ENCODE measurements at places on chromosomes 12 and 14.

DNA sequence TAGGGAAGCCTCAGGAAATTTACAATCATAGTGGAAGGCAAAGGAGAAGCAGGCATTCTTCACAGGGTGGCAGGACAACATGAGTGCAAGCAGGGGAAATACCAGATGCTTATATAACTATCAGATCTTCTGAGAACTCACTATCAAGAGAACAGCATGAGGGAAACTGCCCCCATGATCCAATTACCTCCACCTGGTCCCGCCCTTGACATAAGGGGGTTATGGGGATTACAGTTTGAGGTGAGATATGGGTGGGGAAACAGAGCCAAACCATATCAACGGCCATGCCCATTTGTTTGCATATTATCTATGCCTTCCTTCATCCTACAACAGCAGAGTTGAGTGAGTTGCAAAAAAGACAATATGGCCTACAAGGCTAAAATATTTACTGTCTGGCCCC is 140.2 kb upstream of the CCDC196 start:
- DNase-seq, result no peak

GRCh38 chr14:77094672-77095284 is 3.3 kb upstream of the CIPC start:
- DNase-seq, result no peak

DNA sequence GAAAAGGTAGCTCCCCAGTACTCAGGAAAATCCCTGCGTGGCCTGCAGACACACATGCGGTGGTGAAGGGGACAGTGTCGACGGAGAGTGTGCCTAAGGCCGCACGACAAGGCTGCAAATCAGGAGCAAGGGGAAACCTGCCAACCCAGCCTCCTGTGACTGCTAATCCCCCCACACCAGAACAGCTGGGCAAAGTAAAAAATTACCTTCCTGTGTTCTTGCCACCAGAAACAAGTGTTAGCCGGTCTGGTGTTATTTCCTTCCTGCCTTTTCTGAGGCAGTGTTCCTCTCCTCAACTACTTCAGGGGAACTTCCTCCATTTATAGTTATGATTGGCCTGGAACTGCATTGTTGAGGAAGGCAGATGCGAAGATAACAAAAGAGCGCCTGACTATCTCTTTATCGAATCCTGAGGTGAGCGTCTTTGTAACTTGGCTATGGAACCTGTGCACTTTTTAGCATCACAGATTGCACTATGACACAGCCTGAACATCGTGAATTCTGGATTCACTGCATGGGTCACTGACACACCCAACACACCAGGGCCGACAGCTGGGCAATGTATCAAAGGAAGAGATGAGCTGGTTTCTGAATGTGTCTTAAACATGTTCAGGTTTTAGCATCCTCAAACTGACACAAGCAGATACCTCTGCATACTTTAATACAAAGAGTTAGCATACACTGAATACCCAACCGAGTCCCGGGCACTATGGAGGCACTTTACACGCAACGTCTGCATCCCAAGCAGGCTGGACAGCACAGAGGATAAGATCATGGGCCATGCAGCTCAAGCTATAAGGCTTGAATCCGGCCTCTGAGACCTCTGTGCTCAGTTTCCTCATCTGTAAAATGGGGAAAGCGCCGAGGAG is 28.9 kb downstream of the SLC15A4 start:
- no peak for DNase-seq

GRCh38 chr14:102693006-102693755 is 84.1 kb upstream of the TRAF3 start:
- no peak for DNase-seq

- no peak for DNase-seq
These were observed 7.0 kb downstream of the RNASE10 start for GRCh38 chr14:20512177-20512905.

DNA sequence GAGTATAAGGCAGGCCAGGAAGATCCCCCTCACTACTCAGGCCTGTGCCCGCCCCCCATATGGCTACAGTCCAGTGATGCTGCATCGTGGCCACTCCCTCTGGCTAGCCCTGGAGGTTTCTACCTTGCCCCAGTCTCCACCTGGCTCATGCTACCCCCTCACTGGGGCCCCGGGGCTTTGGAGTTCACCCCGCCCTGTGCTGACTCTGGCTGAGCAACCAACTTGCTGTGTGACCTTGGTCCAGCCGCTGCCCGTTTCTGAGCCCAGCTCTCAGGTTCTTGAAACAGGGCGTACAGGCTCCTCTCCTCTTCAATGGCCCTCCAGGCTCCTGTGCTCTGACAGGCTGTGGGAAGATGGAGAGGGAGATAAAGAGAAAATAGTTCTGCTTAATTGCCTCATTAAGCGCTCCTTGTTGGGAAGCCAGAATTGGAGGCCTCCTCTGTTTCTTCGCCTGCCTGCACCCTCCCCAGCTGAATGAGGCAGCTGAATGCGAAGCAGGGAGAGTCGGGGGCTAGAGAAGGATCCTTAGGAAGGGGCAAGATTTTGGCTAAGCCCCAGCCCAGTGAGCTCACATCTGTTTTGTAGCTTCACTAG is 138.2 kb upstream of the NCOR2 start:
- DNase-seq, result no peak

DNA sequence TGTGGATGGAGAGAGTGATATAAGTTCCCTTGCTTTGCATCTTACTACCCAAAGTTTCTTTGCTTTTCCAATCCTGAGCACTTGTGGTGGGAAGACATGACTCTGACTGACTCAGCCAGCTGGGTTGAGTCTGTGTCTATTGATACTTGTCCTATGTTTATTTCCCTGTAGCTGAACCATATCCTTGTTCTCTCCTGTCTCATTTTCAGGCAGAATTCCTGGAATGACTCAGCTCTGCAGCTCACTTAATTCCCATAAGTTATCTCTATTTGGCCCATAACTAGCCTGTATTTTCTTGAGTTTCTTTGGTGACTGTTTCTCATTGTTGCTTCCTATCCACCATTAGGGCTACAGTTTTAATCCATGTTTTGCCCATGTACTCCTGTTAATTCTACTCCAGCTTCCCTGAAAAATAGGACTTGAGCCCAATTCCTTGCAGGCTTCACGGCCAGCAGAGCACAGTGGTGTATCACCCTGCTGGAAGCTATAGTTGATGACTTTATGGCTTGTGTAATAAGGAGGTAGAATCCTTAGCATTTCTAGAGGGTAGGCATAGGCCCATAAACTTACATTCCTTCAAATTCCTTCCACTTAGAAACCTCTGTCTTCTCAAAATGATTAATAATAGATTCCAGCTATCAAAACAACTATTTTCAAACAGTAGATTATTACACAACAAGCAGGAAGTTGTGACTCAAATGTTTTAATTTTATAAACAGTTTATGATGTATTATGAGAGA is 183.1 kb downstream of the TMTC3 start:
- DNase-seq, result no peak

- no peak for DNase-seq
These were observed 187.5 kb downstream of the MSRB3 start for GRCh38 chr12:65465766-65466547.

- DNase-seq, result no peak
These were observed 61.6 kb downstream of the RAD51B start for GRCh38 chr14:67881225-67881624.

DNA sequence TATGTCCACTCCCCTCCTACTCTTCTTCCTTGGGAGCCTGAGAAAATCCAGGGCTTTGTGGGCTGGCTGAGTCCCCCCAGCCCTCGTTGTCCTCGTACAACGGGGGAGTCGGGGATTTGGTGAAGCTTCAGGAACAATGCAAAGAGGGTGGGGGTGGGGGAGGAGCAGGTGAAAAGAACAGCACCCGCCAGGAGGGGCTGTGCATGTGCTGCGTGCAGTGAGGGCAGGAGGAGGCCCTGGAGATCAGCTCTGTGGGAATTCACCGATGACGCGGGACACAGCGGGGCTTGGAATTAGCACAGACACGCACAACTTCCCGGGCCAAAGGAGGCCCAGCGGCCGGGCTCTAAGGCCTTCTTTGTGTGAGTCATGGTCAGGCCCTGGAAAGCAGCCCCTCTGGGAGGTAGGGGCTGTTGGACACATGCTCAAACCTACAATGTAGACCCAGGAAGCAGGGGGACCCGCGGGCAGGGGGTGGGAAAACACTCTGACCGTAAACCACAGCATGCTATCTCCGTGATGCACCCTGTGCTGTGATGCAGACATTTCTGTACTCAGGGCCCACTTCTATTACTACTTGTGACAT is 32.8 kb downstream of the RBM19 start:
- DNase-seq, result no peak

Data from cortex of kidney (tissue), 1 donor.